Activated CD4-positive, alpha-beta memory T cell treated with anti-CD3 and anti-CD28 coated beads, Interleukin-2, amount 10 ng/mL, durations not matched to agents 7 days and 5 days (primary cell): ENCODE measurements at places on chromosomes 11 and 22. TPM values are rescaled to one million over a fixed set of nuclear protein-coding genes. Genes with fewer than 3 reads are reported as not detected.

GRCh38 chr11:34825315-34825669, 90.9 kb downstream of the APIP start:
- no peak for DNase-seq

DNA sequence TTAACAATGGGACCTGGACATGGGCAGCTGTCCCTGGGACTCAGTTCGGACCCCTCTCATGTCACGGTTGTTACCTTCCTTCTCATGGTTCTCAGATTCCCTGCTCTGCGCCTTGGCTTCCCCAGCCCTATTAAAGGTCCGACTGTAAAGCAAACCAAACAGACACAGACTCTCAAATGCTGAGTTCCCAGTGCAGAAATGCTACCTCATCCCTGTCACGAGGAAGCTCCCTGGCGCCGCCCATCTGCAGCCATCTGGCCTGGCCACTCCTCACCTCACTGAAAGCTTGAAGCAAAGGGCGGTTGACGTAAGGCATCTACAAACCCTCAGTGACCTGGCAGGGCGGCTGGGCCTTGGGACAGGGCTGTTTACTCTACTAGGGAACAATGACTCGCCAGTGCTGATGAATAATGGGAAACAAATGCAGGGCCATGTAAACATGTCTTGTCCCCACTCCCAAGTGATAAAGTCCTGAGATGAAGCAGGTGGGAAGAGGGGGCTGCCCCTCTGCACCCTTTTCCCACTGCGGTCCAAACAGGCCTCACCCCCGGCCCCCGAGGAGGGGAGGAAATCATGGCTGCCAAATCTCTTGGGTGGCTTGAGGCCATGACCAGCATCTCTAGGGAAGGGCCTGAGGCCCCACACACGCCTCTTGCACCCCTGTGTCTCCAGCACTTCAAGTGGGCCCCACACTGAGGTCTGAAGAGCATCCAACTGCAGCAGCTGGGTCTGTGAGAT, 49.3 kb downstream of the SCUBE1 start:
- DNase-seq, result no peak

- DNase-seq, result no peak
These were observed 1310.3 kb downstream of the TBC1D22A start for GRCh38 chr22:48072777-48073176.

DNA sequence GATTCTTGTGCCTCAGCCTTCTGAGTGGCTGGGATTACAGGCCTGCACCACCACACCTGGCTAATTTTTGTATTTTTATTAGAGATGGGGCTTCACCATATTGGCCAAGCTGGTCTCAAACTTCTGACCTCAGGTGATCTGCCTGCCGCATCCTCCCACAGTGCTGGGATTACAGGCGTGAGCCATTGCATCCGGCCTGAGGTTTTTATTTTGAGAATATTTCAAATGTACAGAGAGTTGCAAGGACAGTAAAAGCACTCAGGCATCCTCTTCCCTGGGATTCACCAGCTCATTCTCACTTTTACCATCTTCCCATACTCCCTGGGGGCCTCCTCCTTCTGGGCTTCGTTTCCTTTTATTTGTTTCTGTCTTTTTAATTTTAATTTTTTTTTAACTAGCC, 12.1 kb downstream of the MED15 start:
- DNase-seq, result no peak

DNA sequence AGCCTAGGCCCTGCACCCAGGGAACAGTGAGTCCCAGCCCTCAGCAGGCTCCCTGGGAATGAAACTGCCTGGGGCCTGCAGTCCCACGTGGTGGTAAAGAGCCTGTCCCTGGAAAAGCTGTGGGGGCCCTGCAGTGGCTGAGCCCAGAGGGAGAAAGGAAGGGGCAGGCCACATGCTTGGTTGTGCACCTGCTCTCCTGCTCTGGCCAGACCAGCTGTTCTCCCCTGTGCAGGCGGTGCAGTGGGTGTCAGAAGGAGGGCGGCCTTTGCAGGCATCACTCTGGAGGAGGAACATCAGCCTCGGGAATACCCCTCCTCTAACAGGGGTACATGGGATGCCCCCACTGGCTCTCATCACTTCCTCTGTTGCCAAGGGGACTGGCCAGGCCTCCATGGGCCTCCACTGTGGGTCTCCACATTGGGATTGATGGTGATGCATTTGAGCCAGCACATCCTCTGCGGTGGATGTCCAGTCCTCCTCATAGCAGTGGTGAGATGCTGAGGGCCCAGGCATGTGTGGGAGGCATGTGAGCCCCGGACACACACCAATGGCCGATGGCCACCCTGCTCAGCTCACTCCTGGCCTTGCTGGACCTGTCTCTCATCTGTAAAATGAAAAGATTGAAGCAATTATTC, 690.4 kb downstream of the BRD1 start:
- DNase-seq, result no peak

- no peak for DNase-seq
These were observed 40.2 kb downstream of the TBX1 start for GRCh38 chr22:19800761-19801244.

GRCh38 chr11:102552020-102552419, 21.5 kb upstream of the MMP7 start:
- no peak for DNase-seq

DNA sequence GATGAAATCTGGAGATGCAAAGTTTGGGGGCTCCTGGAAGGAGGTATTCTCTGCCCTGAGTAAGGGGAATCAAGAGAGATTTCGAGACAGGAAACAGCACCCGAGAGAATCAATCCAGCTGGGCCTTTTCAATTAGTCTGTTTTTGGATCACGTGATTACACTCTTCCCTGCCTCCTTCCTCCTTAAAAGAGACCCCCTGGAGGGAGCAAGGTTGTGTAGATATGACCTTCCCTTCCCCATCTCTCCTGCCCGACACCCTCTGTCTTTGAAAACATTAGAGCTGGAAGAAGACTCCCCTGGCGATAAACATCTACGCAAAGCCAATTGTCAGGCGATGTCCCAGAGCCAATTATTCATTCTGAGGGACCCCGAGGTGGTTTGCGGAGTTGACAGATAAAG, 407.9 kb downstream of the MIAT start:
- no peak for DNase-seq

DNA sequence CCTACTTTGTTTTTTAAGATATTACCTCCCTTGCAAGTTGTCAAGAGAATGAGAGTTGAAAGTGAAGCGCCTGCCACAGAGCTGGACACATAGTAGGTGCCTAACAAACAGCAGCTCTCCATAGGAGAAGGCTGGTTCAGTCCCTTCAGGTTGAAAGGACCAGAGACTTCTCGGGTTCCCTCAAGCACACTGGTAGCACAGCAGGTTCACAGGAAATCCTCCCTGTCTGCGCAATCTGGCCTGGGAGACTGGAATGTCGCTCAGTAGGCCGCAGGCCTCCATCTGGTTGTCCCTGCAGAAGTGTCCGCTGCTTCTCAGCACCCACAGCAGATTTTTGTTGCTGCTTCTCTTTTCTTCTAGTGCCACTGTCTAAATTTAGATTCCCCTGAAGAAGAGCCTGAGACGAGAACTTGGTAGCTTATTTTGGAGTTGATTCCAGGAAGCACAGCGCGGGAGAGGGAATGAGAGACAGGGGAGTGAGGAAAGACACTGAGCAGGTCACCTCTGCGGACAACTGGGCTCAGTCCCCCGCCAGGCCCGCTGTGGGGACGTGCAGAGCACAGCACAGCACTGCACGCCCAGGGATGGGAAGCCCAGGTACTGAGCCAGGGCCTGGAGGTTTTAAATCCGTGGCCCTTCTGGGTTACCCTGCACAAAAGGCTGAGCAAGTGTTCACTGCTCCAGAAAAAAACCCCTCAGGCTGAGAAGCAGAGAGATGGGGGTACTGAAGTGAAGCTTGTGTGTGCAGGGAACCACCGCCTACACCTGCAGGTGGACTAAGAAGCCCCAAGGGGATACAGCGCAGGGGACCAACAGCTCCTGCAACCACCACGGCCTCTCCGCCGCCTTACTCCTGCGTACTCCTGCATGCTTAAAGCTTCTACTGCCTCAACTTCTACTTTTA, 31.6 kb downstream of the RBX1 start:
- no peak for DNase-seq

- peak; percentile 90 for DNase-seq
These were observed 7.9 kb downstream of the ATG16L2 start for GRCh38 chr11:72821920-72822799.

GRCh38 chr22:38413085-38414008, 41.7 kb downstream of the KCNJ4 start:
- no peak for DNase-seq

The NPAS4 gene
- total RNA-seq, result not detected

The MOGAT2 gene
- not detected for total RNA-seq
